ENCODE measurements at places on chromosomes 6 and 20. TPM values are rescaled to one million over a fixed set of nuclear protein-coding genes. Genes with fewer than 3 reads are reported as not detected.

Gene RPL7L1
- 200 TPM for total RNA-seq

Gene TRIM38
- 8.1 TPM for total RNA-seq

Gene NOX3
- total RNA-seq = not detected

Gene IL17A
- total RNA-seq = not detected

Gene MOXD1
- not detected for total RNA-seq

DNA sequence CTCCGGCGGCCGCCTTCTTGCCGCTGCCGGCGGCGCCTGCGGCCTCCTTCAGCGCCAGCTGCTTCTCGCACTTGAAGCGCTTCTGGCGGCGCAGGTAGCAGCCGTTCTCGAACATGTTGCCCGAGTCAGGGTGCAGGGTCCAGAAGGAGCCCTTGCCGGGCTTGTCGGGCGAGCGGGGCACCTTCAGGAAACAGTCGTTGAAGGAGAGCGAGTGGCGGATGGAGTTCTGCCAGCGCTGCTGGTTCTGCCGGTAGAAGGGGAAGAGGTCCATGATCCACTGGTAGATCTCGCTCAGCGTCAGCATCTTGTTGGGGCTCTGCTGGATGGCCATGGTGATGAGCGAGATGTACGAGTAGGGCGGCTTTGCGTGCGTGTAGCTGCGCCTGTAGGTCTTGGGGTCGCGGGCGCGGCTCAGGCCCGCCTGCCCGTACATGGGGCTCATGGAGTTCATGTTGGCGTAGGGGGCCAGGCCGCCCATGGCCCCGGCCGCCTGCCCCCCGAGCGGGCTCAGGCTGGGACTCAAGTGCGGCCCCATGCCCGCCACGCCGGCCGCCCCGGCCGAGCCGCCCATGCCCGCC lies 1.9 kb downstream of the FOXA2 start:
- no peak for DNase-seq

DNA sequence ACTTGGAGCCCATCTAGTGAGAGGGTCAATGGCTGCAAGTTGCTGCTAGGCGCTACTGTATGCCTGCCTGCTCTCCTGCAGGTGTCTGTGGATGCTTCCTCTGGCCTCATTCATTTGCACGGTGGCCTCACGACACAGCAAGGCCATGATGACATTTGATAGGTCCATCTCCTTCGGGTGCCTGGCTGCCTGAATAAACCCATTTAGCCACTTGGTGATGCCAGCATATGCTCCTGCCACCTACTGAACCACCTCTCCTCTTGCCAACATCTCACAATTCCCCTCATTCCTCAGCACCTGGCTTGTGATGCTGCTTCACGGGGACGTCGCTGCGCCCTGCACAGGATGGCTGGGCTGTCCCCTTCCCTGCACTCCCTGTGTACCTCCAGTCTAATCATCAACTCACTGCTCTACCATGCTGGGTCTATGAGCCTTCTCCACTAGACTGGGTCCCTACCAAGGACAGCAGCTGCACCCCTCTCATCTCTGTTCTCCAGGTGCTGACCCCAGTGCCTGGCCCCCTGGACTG lies 51.1 kb downstream of the AGPAT4 start:
- DNase-seq = no peak

GRCh38 chr20:47357296-47358038 lies 968 bp upstream of the ZMYND8 start:
- peak; percentile 72 for DNase-seq

DNA sequence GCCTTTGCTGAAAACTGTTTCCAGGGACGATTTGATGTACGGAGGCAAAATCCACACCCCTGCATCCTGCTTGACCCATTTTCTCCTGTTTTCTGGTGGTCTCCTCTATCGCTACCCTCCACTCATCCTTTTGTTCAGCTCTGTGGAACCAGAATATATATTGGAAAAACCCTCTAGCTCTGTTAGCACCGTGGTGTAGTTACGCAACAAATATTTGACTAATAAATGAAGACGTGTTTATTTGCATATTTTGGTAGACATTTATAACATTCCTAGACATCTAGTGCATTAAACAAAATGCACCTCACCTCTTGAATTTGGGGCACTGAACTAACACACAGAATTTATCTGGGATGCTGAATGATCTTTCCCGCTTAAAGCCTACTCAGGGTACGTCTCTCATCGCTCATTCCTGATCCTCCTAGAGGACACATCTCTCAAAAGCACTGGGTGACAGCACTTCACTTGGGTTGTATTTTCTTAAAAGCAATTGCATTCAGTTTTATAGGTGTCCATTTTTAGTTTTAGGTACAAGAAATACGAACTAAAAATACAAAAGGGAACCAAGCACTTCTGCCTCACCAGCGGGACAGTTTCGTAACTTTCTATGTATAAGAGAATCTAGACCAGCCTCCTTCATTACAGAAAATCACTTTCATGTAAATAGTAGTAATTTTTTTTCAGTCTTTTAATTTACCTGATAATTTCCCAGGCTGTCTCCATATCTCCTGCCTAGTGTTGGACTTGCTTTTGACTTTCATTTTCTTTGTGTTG lies 59.2 kb downstream of the SNRNP48 start:
- DNase-seq = no peak

DNA sequence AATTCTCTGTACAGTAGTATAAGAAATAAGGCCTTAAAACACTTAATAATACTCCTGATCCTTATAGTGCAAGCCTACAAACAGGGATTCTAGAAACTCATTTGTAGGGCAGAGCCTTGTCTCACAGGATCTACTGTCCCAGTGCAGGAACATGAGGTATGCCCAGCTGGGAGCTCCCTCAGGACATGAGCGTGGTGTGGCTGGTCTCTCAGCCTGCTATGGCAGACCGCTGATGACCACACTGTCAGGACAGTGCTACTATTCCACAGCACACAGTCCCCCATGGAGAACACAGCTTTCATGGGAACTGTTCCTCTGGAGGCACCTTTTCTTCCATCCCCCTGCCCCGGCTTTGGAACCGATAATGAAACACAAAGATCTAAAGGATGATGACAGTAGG lies 53.0 kb downstream of the SERAC1 start:
- no peak for DNase-seq

DNA sequence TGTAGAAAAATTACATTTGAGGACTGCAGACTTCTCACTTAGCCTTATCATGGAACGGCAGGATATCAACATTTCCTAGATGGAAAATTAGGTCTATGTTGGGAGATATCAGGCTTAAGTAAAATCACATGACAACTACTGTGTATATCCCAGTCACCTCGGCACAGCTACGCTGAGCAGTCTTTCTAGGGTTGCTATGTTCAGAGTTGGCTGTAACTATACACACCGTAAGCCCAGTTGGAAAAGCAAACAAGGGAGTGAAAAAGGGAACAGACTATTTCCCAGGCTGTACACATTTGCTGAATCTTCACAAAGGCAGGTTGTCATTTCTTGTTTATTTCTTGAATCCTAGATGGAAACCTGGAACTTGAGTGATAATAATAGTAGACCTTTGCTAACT lies 80.7 kb upstream of the PTPRK start:
- no peak for DNase-seq

GRCh38 chr6:47134476-47135189 lies 92.5 kb upstream of the ADGRF1 start:
- DNase-seq = no peak

DNA sequence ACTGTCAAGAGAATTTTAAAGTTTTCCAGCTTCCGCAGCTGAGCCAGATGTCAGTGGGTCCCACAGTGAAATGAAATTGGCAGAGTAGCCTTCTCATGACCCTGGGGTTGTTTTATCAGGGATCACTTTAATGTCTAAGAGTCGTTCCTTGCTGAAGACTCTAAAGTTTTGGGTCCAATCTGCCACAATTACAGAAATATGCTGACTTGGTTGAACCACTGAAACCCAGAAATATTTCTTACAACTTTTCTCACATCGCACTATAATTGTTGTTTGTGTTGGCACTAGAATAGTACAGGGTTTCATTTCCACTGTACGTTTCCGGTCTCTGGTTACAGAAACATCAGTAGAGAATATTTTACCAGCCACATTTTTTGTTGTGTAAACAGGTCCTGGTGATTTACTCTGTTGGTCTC lies 109.0 kb downstream of the HMGCLL1 start:
- DNase-seq = no peak

GRCh38 chr6:30818391-30818841 lies 65.9 kb upstream of the DDR1 start:
- DNase-seq = no peak

Measured in activated naive CD8-positive, alpha-beta T cell treated with anti-CD3 and anti-CD28 coated beads for 36 hours (primary cell).